Stimulated activated CD4-positive, alpha-beta T cell treated with anti-CD3 and anti-CD28 coated beads, TNF-alpha, amount 100 ng/mL, for 48 hours (primary cell): ENCODE measurements at places on chromosomes 16 and 17.

DNA sequence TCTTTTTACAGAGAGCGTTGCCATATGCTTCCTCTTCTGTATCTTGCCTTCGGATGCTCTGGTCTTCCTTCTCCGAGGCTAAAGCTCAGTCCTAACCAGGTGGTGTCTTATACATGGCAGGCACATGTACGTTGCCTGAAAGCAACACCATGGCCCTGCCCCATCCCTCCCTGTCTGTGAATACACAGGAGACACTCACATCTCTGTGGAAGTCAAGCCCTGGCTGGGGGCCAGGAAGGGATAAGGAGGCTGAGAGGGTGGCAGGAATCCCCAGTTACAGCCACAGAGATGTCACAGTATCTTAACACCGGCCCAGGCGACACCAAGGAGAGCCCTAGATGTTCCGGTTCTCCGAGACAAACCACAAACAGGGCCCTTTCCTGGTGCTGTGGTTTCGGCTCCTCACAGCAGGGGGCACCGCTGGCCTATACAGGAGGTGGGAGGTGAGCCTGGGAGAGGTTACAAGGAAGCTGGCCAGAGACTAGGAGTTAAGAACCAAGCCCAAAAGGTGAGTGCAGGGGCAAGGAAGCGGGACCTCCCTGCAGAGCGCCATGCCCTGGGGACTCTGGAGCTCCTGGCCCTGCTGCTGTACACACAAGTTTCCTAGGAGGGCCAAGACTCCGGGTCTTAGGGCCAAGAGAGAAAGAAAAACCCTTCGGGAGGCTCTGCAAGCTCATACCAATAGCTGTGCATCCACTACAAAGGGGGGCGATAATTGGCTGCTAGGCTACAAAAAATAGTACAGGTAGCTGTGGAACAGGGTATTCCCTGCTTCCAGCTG, 41.7 kb downstream of the SRL start:
- DNase-seq, result no peak

- no peak for DNase-seq
Observed at GRCh38 chr16:15906439-15906838, 18.0 kb upstream of the CEP20 start.

- no peak for DNase-seq
Observed at GRCh38 chr17:56289321-56289720, 136.0 kb downstream of the ANKFN1 start.

- no peak for DNase-seq
Observed at GRCh38 chr17:72901083-72901482, 191.4 kb downstream of the SLC39A11 start.

GRCh38 chr16:58116081-58116480, 13.1 kb downstream of the CFAP20 start:
- no peak for DNase-seq

DNA sequence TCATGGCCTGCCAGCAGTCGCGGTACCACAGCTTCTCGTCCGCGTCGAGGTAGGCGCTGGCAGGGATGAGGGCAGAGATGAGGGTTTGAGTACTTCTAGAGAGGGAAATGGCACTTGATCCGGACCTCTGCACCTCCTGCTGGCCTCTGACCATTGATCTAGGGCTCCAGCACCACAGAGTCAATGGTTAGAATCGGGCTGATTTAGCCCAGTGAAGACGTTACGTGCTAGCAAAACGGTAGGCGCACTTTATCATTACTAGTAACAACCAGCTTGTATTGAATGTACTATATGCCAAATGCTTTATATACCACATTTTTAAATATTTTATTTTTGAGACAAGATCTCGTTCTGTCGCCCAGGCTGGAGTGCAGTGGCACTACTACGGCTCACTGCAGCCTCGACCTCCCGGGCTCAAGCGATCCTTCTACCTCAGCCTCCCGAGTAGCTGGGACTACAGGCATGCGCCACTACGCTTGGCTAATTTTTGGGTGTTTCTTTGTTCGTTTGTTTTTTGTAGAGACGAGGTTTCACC, 526 bp downstream of the TSNAXIP1 start:
- DNase-seq, result no peak

DNA sequence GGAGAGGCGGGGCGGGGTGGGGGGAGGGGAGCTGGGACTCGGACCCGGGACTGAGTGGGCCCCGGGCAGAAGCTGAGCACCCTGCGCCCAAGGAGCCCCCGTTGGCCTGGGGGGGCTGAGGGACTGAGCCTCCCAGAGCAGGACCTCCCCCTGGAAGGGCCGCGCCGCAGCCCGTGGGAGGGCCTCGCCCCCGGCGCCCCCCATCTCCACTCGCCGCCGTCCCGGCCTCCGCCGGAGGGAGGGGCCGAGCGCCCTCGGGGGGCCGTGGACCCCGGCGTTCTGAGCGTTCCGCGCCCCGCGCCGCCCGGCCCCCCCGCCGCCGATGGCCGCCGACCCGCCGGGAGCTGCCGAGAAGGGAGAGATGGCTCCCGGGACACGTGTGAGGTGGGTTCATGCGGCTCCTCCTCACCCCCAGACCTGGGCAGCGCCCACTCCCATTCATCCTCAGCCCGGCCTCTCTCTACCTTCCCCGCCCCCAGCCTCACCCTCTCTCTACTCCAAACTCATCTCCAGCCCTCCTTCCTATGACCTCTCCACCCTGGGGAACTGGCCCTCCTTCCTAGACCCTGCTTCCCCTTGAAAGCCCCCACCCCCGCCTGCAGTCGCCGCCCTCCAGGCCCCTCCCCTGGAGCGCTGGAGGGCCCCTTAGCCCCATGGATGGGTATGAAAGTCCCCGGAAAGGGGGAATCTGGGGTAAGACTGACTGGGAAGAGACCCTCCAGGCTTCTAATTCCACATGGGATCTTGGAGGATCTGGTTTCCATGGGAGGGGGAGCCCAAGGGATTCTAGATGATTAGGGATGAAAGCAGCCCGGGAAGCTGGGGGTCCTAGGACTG, 922 bp downstream of the FBXL19 start:
- no peak for DNase-seq

DNA sequence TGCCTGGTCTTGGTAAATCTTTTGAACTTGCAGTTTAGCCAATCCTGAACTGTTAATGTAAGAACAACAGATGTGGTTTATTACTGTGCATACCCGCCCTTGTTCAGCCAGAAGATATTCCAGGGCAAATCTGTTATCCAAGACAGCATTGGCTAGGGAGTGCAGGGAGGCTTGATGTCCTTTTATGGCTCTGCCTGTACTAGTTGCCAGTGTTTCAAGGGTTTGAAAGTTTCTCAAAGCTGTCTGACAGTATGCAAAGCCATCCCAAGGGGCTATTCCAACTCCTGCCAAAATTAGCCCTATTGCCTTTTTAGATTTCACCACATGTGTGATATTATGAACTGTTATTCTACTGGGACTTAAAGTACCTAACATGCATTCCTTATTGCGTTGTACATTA, 30.1 kb downstream of the LCMT1 start:
- no peak for DNase-seq

DNA sequence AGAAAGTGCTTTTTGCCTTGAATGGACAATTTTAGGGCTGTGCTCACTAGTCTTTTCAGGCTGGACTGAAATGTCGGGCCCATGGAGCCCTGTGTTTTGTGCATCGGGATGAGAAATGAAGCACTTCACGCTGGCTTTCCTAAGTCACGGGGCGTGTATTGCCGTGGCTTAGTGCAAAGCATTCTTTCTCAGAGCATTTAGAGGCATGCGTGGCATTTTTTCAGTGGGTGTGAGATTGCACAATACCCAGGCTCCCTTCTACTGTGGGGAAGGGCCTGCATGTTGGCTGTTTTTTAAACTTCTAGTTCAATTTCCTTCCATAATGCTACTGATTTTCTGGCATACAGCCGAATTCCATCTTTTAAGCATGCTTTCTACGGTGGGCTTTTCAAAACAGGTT, 12.6 kb upstream of the POLR3E start:
- no peak for DNase-seq

DNA sequence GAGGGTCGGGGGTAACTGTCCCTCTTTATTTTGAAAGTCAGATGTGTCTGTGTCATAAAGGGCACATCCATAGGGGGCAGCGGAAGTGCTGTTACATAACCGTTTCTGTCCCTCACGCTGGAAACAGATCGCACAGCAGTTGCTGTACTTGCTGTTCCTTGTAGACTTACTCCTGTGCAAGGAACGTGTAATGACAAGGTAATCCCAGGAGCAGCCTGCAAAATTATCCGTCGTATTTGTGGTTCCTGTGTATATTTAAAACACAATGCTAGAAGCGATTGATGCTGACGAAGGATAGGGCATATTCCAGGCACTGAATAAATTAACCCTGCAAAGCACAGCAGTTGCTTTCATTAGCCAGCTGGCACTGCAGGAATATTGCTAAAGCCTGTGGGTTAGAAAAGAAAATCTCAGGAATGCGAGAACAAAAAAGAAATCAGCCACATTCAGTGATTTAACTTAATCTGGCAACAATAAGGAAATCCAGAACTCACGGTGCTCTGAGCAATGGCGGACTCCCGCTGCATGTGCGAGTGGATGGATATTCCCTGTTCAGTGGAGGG, 76.2 kb downstream of the SPECC1 start:
- no peak for DNase-seq

DNA sequence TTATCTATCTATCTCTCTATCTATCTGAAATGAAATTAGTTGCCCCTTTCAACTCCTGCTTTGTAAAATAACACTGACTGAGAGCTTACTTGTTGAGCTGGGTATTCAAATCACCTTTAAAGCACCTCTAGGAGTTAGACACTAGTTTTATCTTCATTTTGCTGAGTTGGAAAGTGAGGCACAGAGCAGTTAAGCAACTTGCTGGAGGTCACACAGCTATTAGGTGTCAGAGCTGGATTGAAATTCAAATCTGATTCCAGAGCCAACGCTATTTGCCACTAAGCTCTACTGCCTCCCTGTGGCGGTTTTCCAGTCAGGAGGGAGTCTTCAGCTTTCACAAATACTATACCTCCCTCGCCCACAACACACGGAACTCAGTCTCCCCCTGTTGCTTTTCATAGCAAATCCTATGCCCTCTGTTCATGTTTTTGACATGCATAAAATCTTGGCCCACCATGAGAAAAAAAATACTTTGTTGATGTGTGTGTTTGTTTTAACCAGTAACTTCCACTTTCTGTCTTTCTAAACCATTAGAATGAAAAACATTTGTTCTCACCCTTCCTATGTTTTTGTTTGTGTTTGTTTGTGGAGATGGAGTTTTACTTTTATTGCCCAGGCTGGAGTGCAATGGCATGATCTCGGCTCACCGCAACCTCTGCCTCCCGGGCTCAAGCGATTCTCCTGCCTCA, 74.8 kb upstream of the SMURF2 start:
- DNase-seq, result no peak

GRCh38 chr17:81314398-81315081, 19.4 kb upstream of the SLC38A10 start:
- DNase-seq, result no peak

DNA sequence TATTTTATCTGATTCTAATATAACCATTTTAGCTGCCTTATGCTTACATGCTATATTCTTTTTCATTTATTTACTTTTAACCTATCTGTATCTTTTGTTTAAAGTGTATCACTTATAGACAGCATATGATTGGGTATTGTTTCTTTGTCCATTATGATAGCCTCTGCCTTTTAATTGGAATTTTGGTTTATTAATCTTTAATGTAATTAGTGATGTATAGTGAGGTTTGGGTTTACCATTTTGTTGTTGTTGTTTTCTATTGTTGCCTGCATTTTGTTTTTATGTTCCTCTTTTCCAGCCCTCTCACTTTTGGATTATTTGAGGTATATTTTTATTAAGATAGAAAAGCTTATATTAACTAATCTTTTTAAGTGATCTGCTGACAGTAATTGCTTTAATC, 59.4 kb downstream of the NLK start:
- DNase-seq, result no peak

DNA sequence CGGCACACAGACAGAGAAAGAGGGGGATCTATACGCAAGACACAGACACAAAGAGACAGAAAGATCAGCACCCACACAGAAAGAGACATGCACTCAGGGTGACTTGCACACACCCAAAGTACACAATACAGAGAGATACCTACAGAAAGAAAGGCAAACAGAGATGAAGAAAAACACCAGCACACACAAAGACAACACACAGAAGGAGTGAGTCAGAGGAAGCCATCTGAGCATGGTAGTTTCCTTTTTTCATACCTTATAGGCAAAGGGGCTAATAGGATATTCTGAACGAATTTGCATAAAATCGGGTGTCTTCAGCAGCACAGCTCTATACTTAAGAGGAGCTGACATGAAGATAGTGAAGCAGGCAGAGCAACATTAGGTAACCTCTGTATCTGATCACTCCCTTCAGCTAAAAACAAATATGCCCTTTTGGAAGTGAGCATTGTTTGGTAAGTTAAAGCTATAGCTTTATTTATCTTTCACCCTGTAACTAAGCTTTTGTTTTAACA, 198.6 kb downstream of the AATF start:
- no peak for DNase-seq

DNA sequence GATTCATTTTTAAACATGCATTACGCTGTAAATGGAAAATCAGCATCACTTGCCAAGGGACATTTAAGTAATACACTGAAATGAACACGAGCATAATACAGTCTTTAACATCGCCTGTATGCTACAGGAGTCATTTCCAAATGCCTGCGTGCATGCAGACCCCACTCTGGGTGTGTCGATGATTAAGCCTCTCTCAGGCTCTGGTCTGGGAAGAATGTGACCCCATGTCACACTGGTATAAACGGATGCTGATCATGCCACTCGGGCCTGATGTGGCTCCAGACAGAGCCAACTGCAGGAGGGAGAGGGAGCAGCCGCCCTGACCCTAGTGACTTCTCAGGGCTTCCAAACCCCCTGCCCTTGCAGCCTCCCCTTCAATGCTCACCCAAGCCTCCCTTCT, 10.8 kb downstream of the EMP2 start:
- DNase-seq, result no peak

GRCh38 chr16:57137043-57137442, 44.7 kb downstream of the CPNE2 start:
- no peak for DNase-seq

DNA sequence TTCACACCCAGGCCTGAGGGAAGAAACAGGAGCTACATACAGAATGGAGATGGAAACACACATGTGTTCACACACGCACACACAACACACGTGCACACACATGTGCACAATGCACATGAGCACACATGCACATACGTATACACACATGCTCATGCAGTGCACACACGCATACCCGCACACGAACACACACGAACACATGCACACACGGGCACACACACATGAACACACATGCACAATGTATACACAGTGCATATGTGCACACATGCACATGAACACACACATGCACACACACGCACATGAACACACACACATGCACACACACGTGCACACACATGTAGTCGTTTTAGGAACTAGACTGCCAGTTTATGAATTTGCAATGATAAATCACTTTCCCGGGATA, 49.3 kb upstream of the CDR2 start:
- DNase-seq, result no peak

- DNase-seq, result no peak
Observed at GRCh38 chr17:34539881-34540280, 39.5 kb upstream of the TMEM132E start.

DNA sequence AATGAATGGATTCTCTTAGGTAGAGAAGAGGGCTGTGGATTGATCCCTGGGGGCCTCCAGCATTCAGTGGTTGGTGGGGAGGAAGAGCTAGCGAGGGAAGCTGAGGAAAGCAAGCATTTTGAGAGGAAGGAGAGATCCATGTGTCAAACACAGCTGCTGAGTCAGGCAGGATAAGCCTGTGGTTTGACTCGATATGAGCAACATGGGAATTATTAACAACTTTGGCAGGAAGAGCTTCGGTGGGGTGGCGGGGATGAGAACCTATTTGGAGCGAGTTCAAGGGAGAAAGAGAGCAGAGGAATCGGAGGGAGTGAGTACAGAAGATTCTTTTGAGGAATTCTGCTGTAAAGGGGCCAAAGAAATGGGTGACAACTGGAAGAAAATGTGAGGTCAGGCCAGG, 59.5 kb upstream of the CDC42EP4 start:
- no peak for DNase-seq

GRCh38 chr16:59116744-59117143, 382.6 kb upstream of the GOT2 start:
- no peak for DNase-seq
